ENCODE measurements at places on chromosomes 5 and 9.

DNA sequence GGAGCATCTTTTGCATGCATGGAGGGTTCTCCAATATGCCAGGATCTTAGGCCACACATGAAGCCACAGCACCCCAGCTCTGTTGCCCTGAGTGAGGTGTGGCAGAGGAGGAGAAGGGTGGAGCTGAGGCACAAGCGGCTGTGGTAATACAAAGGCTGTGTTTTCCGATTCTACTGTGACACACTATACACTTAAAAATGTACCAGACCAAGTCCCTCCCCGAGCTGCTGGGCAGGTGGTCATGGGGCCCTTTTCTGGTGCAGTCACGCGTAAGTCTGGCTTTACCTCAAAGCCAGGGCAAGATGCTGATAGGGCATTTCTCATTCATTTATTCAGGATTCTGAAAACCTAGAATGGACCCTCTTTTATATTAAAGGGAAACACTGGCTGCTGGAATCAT lies 3.7 kb downstream of the ADGRV1 start:
- no peak for DNase-seq

- no peak for DNase-seq
These were observed 1737.7 kb upstream of the WWC1 start for GRCh38 chr5:166553778-166554177.

- no peak for DNase-seq
These were observed 237.5 kb downstream of the CD180 start for GRCh38 chr5:66958980-66959641.

GRCh38 chr5:54944364-54944763 lies 41.0 kb downstream of the ESM1 start:
- peak; percentile 1 for DNase-seq

DNA sequence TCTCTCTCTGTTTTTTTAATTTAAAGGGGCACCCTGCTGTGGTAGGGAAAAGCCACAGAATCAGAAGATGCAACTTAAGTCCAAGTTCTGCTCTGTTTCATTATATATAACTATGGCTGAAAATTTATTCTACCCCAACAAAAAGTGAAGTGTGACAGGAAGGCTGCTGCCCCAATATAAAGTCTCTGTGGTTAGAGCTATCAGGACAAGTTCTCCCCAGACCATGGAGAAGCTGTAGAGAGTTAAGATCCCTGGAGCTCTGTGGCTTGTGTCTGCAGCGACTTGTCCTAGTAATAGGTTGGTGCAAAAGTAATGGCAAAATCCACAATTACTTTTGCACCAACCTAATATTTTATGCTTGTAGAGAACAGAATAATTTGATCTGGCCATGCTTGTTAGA lies 250.9 kb downstream of the PSAT1 start:
- no peak for DNase-seq

DNA sequence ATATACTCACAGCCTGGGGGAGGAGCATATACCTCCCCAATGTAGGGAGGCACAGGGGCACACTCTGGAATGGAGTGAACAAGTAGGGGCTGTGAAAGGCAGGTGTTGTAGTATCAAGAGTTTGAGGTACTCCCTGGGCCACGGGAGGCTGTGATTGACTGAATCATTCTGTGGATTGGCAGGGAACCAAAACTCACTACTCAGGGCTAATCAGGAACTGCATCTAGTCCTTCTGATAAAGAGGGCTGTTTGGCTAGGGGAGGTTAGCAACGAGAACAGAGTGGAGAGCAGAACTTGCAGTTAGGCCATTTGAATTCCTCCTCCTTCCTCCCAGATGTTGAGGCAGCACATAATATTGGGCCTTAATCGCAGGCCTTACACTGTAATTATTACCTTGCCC lies 369.2 kb upstream of the MPDZ start:
- no peak for DNase-seq

GRCh38 chr5:79850316-79850822 lies 140.7 kb downstream of the MTX3 start:
- no peak for DNase-seq

DNA sequence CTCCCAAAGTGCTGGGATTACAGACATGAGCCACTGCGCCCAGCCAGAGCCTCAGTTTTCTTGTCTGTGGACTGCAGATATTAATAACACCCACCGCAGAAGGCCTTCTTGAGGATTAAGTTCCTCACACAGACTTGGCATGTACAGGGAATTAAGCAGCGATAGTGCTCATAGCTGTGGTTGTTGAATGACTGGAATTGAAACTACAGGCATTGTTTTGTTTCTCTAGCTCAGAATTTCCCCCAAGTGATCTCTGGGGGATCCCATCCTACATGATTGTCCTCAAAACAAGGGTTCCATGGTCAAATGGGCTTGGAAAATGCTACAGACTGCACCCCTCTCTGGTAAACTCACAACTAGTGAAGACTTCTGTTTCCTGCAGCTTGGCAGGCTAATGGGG lies 44.2 kb upstream of the TDRD7 start:
- no peak for DNase-seq
